Right cardiac atrium (tissue), 5 donors: ENCODE measurements at places on chromosomes 7 and 10. TPM values are rescaled to one million over a fixed set of nuclear protein-coding genes. Genes with fewer than 3 reads are reported as not detected.

GRCh38 chr7:37694208-37695094, 10.9 kb downstream of the GPR141 start:
- DNase-seq: peak; percentile 53

Gene SPDYE6
- not detected for total RNA-seq

Gene TES
- 21.2 TPM for total RNA-seq

Gene SFRP4
- total RNA-seq: 3.8 TPM

Gene TUBB8
- total RNA-seq: not detected

Gene HYAL4
- not detected for total RNA-seq

Gene SYNPO2L
- 210 TPM for total RNA-seq

Gene CUZD1
- total RNA-seq: 0.29 TPM

DNA sequence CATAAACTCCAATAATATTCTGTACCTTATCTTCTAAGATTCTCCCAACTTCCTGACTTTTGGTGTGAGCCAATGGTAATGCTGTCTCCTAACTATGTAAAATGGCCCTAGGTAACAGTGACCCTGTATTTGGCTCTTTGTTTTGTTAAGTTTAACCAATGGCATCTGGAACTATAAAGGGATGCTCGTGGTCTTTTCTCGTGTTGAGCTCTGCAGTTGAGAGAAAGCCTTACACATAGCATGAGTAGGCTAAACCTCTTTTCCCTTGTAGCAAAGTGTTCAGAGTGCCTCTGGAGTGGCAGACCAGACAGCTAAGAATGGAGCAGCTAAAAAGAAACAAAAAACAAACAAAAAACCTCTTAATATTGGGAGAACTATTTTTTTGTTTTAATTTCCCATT, 5.2 kb downstream of the TES start:
- no peak for DNase-seq

Gene FEZF1
- total RNA-seq: not detected

GRCh38 chr7:46576950-46577349, 655.9 kb upstream of the IGFBP3 start:
- DNase-seq: no peak

GRCh38 chr7:67743501-67743900, 746.9 kb downstream of the TYW1 start:
- no peak for DNase-seq

Gene ATG9B
- 0.18 TPM for total RNA-seq

GRCh38 chr7:157856873-157857577, 520.2 kb downstream of the DNAJB6 start:
- DNase-seq: no peak

DNA sequence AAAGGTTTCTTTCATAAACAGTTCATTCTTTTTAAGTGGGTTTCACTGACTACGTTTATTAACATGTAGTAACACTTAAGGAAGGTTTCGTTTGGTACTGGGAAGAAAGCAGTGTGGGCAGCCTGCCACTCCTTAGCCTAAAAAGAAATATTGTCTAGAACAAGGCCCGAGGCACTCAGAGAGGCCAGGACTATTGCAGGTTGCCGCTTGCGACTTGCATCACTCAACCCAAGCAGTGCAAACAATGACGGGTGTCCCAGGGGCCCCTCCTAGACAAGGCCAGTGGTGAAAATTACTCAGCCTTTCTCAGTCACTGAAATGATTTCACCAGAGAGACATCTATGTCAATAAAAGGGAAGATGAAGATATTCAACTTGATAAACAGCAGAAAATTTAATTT, 243.9 kb downstream of the SNX13 start:
- DNase-seq: peak; percentile 86

DNA sequence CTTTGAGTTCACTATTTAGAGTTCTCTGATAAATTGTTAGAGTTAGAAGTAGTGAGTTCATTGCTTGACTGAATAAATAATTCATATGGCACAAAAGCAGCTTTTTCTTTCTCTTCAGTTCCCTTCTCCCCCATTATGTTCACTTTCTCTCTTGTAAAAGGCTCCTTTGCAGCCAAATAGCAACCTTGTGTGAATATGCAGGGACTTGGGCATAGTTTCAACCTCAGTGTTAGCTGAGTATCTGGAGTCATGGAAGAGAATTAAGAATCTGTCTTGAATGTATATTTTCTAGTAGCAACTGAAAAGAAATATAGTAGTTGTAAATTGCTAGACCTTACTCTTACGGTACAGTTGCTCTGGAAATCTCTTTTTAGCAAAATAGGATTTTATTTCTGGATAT, 31.9 kb downstream of the ZEB1 start:
- no peak for DNase-seq

DNA sequence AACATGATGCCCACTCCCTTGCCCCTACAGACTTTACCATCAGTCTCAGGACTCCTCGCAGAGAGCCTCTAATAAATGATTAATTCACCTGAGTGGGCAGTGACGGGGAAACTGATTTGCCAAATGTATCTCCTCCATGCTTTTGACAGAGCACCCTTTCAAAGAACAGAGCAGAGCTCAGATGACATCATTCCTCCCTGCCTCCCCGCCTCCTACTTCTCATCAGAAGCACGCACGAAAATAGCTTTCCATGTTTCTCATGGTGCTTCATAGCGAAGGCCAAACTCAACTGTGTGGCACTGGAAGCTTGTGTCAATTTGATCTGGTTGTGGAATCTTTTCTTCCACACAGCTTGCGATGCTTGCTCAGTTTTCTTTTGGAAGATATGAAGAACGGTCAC, 442.5 kb downstream of the RPS24 start:
- DNase-seq: no peak

- no peak for DNase-seq
These were observed 3.3 kb downstream of the HILPDA start for GRCh38 chr7:128458956-128459355.

DNA sequence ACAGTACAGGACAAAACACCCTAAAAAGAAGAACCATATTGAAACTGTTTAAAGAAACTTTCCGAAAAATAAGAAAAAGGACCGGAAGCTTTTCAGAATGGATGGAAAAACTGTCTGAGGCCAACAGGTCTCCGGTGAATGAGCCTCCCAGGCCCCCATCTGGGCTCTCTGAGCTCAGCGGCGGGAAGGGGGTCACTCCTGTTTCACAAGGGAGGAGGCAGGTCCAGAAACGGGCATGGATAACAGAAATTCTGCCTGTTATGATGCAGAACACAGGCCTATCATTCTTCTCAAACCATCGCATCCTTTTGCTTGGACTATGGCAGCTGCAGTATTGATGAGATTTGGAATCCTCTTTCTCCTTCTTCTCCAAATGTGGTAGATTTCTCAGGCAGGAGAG, 58.9 kb upstream of the SHH start:
- no peak for DNase-seq

Gene NEBL
- total RNA-seq: 477 TPM
